ENCODE measurements at places on chromosomes 2 and 18. TPM values are rescaled to one million over a fixed set of nuclear protein-coding genes. Genes with fewer than 3 reads are reported as not detected.

- peaks cover 70% of the 10 kb centered on the region for H3K27me3 ChIP-seq
- H3K27ac ChIP-seq: no peak overlapping the region
- no peak for DNase-seq
- peaks cover 13% of the 10 kb centered on the region for H3K4me1 ChIP-seq
These were observed 1.8 kb downstream of the ATP8B1 start for GRCh38 chr18:57801325-57801724.

DNA sequence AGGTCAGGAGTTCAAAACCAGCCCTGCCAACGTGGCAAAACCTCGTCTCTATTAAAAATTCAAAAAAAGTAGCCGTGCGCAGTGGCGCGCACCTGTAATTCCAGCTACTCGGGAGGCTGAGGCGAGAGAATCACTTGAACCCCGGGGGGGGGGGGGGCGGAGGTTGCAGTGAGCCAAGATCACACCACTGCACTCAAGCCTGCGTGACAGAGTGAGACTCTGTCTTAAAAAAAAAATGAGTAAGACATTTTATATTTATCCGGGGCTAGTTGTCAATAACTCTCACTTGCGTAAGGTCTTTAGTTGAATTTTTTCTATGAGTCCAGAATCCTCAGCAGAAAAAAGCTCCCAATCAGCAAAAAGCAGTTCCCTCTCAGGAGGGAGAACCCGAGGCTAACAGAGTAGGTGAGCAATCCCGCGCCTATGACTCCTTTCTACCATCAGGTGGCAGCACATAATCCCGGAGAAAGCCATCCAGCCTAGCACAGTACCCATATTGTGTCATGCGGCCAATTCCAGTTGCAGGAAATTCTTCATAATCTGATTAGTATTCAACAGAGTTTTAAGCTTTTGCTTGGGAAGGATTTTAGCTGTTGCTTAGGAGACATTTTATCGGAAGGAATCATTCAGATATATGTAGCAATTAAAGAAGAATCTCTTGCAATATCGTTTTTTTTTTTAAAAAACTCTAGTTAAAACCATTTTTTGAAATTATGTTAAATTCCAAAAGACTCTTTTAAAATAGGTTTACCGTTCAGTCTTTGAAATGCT lies 11.9 kb upstream of the CRYGA start:
- peak; percentile 68 for DNase-seq
- no peaks in the 10 kb centered on the region for H3K36me3 ChIP-seq
- peaks cover 9% of the 10 kb centered on the region for H3K27me3 ChIP-seq
- no peak overlapping the region for H3K4me3 ChIP-seq

DNA sequence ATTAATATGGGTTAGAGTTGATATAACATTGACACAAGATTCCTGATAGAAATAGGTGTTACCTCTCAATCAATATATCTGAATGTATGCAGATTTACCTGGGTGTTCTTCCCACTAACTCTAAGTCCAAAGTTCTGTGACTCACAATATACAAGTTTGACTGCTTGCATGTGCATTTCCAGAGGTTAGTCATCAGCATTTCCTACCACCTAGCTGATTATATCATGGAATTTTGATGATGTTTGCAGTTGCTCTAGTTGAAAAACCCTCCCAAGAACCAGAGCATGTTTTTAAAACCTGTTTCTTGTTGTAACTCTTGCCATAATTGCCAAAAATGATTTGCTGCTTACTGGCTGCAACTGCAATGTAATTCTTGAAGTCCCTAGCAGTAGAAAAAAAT lies 15.0 kb upstream of the DSG1 start:
- no peaks in the 10 kb centered on the region for H3K4me1 ChIP-seq
- no peaks in the 10 kb centered on the region for H3K36me3 ChIP-seq
- no peak for DNase-seq

GRCh38 chr2:97764559-97765263 lies 51.3 kb downstream of the ZAP70 start:
- peaks cover 32% of the 10 kb centered on the region for H3K4me1 ChIP-seq
- H3K36me3 ChIP-seq: peaks cover 8% of the 10 kb centered on the region
- no peak overlapping the region for H3K27ac ChIP-seq
- H3K27me3 ChIP-seq: no peaks in the 10 kb centered on the region

GRCh38 chr2:228869636-228870264 lies 401.3 kb downstream of the PID1 start:
- no peak overlapping the region for H3K27ac ChIP-seq
- H3K4me1 ChIP-seq: no peaks in the 10 kb centered on the region
- no peaks in the 10 kb centered on the region for H3K36me3 ChIP-seq
- no peak overlapping the region for H3K4me3 ChIP-seq
- no peak for DNase-seq

GRCh38 chr2:204727368-204727767 lies 182.1 kb downstream of the PARD3B start:
- H3K4me1 ChIP-seq: no peaks in the 10 kb centered on the region
- no peak overlapping the region for H3K27ac ChIP-seq
- no peaks in the 10 kb centered on the region for H3K27me3 ChIP-seq
- H3K36me3 ChIP-seq: no peaks in the 10 kb centered on the region
- DNase-seq: no peak

- peaks cover 43% of the 10 kb centered on the region for H3K27me3 ChIP-seq
- H3K36me3 ChIP-seq: peaks cover 2% of the 10 kb centered on the region
- H3K4me1 ChIP-seq: peaks cover 15% of the 10 kb centered on the region
- DNase-seq: no peak
- no peak overlapping the region for H3K4me3 ChIP-seq
These were observed 54.6 kb downstream of the IL1R2 start for GRCh38 chr2:102046135-102046986.

GRCh38 chr2:45777996-45778719 lies 126.7 kb downstream of the PRKCE start:
- H3K36me3 ChIP-seq: no peaks in the 10 kb centered on the region
- H3K4me1 ChIP-seq: peaks cover 14% of the 10 kb centered on the region
- H3K4me3 ChIP-seq: no peak overlapping the region

DNA sequence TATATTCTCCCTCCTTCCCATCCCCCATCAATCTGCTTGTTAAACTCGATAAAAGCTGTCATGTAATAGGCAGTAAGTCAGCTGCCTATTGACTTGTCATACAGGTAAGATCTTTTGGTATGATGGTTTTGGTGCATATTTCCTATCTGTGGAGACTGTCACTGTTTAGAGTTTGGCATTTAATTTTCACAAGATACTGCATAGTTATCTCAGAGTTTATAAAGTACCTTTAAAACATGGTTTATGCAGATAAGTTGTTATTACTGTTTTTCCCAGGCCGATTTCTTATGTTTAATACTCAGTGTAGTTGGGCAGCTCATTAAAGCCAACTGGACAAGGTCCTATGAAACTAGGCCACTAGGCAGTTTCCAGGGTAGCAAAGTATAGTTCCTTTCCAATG lies 222.1 kb downstream of the GALNT13 start:
- H3K4me1 ChIP-seq: no peaks in the 10 kb centered on the region
- no peak overlapping the region for H3K27ac ChIP-seq
- no peak for DNase-seq

- H3K36me3 ChIP-seq: no peaks in the 10 kb centered on the region
- no peak overlapping the region for H3K27ac ChIP-seq
- H3K27me3 ChIP-seq: peaks cover 13% of the 10 kb centered on the region
- H3K4me3 ChIP-seq: no peak overlapping the region
- H3K4me1 ChIP-seq: no peaks in the 10 kb centered on the region
These were observed 297.4 kb downstream of the SMAD2 start for GRCh38 chr18:47632970-47633635.

GRCh38 chr2:169034256-169034655 lies 3.1 kb upstream of the ABCB11 start:
- H3K27me3 ChIP-seq: no peaks in the 10 kb centered on the region
- no peak overlapping the region for H3K4me3 ChIP-seq
- peaks cover 7% of the 10 kb centered on the region for H3K4me1 ChIP-seq
- no peak overlapping the region for H3K27ac ChIP-seq

GRCh38 chr2:11669454-11670291 lies at the start of gene NTSR2:
Gene NTSR2, minus strand, starts transcription at chr2:11670195. Its CDS starts 66 bp downstream, at chr2:11670129.
- no peak within 1 kb of the TSS for H3K27ac ChIP-seq
- peaks cover 7% of the 10 kb centered on the region for H3K4me1 ChIP-seq
- peaks cover 38% of the 10 kb centered on the region for H3K27me3 ChIP-seq
- peak; percentile 40 for DNase-seq

GRCh38 chr2:235094457-235094856 lies 142.6 kb downstream of the SH3BP4 start:
- no peak for DNase-seq
- no peaks in the 10 kb centered on the region for H3K4me1 ChIP-seq
- H3K4me3 ChIP-seq: no peak overlapping the region

DNA sequence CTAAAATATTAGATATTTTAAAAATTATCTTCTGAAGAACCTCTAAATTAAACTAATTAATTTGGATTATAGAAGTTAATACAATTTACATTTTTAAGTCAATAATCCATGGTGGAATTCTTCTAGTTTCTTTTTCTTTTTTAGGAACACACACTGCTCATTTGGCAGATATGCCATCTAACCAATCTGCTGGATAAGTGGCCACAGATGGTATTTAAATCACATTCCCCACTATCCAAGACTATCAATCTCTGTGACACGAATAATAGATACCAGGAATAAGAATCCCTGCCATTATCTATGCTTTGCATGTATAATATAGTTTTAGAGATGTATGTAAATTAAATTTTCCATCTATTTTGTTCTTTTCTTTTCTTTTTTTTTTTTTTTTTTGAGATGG lies 58.5 kb downstream of the CABYR start:
- no peak overlapping the region for H3K4me3 ChIP-seq
- H3K27me3 ChIP-seq: peaks cover 28% of the 10 kb centered on the region
- no peaks in the 10 kb centered on the region for H3K36me3 ChIP-seq

DNA sequence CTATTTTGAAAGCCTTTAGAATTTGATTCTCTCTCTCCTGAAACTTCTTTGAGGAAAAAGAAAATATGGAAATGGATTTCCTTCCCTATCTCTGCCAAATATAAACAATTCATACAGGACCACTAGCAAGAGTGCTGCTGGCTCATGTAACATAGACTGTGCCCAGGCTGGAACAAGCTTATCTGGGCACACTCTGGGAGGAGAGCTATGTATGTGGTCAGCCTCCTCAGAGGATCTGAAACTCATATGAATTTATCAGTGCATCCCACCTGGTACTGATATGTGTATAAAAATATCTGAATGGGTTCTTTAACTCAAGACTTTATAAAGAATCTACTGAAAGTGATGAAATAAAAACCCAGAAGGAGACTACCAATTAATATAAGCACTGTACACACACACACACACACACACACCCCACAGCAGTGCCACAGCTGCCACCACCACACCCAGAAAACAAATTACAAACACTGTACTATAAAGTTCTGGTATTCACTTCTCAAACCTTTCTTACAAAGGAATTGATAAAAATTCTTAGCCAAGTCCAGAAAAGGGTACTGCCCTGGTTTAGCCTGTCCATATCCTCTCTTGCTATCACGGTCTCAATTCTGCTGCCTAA lies 115.6 kb downstream of the IRS1 start:
- no peak overlapping the region for H3K4me3 ChIP-seq
- no peaks in the 10 kb centered on the region for H3K36me3 ChIP-seq
- H3K4me1 ChIP-seq: peaks cover 2% of the 10 kb centered on the region

GRCh38 chr2:226835796-226836547 lies at the start of gene RHBDD1:
Gene RHBDD1, plus strand, starts transcription at chr2:226836054. Its CDS starts 28,640 bp downstream, at chr2:226864694.
- peaks cover 31% of the 10 kb centered on the region for H3K36me3 ChIP-seq
- H3K4me3 ChIP-seq: peak within 1 kb of the TSS; percentile 86
- H3K4me1 ChIP-seq: peaks cover 43% of the 10 kb centered on the region
- no peaks in the 10 kb centered on the region for H3K27me3 ChIP-seq

DNA sequence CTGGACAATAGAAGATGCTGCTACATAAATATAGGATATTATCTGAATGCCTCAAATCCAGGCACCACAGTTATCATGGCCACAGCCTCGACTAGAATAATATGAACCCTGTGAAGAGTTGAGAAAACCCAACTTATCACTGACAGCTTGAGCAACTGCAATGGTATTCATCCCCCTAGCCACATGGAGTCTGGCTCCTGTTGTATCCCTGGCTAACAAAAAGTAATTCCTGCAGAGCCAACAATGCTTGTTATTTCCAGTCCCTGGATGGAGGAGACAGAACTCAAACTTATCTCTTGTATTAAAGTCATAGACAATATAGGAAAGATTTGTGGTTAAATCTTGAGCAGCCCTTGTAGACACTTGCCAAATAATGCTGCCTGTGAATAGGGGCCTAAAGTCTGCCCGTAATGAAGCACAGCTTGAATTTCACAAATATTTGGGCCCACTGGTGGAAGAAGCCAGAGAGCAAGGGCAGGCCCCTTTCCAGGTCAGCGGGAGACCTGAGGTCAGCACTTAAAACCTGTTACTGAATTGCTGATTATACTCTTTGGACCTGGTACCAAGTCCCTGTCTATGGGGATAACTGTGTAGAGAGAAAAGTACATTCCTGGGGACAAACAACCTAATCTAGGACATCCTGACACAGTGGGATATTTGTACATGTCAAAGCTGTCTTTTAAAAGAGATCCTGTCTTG lies 28.4 kb upstream of the SUCLG1 start:
- no peaks in the 10 kb centered on the region for H3K4me1 ChIP-seq
- H3K27me3 ChIP-seq: no peaks in the 10 kb centered on the region
- H3K27ac ChIP-seq: no peak overlapping the region
- no peak overlapping the region for H3K4me3 ChIP-seq
- DNase-seq: no peak

DNA sequence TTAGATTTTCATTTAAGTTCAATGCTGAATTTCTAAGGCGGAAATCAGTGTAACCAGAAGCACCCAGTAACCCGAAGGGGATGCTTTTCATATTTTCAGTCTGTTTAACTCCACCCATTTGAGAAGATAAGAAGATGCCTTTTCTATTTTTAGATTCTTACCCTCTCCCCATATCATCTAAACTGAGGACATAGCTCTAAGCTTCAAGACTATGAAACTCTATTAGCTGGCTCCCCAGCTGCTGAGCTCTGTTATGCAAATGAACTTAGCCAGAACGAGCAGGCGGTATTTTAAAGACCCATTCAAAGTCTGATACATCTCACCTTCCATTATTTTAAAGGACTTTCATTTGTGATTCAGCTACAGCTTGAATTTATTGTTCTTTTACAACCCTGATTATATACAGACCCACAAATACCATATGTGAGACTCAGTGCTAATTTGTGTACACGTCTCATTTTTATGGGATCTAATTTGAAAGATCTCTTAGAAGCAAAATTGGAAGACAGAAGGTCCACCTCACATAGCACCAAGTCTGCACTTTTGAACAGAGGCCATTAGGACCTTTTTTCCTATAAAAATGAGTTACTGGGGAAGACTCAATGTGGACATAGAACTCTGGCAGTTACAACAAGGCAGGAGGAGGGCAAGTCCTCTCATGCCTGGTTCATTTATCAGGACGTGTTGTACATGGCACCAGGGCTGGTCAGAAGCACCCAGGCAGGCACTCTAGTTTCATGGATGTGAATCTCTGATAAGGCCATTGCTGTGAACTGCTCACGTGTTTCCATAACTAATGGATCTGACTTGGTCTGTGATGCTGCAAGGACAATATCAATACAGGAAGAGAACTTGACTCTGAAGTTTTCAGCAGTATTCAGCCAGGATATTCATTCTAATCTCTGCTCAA lies 16.3 kb downstream of the CDC42EP3 start:
- H3K36me3 ChIP-seq: peaks cover 31% of the 10 kb centered on the region
- H3K27ac ChIP-seq: peak overlapping the region; percentile 71
- DNase-seq: no peak
- no peaks in the 10 kb centered on the region for H3K27me3 ChIP-seq
- H3K4me3 ChIP-seq: peak overlapping the region; percentile 28
- H3K4me1 ChIP-seq: peaks cover 77% of the 10 kb centered on the region

The CERS6 gene
- 12.7 TPM for total RNA-seq

The GALNT1 gene
- total RNA-seq: 36.2 TPM

The MC4R gene
- not detected for total RNA-seq

The TANC1 gene
- total RNA-seq: 0.20 TPM

The CHMP3 gene
- 32.6 TPM for total RNA-seq

The SULT1C4 gene
- not detected for total RNA-seq

The DNAH6 gene
- total RNA-seq: 0.63 TPM

The ITGAV gene
- 10.5 TPM for total RNA-seq

The ITPRIPL1 gene
- total RNA-seq: 53.2 TPM

The HOXD11 gene
- not detected for total RNA-seq

Measured in activated CD8-positive, alpha-beta memory T cell treated with anti-CD3 and anti-CD28 coated beads, Interleukin-2, amount 10 ng/mL, durations not matched to agents 7 days and 5 days (primary cell).